Foreskin fibroblast (primary cell): ENCODE measurements at places on chromosomes 1 and 21.

DNA sequence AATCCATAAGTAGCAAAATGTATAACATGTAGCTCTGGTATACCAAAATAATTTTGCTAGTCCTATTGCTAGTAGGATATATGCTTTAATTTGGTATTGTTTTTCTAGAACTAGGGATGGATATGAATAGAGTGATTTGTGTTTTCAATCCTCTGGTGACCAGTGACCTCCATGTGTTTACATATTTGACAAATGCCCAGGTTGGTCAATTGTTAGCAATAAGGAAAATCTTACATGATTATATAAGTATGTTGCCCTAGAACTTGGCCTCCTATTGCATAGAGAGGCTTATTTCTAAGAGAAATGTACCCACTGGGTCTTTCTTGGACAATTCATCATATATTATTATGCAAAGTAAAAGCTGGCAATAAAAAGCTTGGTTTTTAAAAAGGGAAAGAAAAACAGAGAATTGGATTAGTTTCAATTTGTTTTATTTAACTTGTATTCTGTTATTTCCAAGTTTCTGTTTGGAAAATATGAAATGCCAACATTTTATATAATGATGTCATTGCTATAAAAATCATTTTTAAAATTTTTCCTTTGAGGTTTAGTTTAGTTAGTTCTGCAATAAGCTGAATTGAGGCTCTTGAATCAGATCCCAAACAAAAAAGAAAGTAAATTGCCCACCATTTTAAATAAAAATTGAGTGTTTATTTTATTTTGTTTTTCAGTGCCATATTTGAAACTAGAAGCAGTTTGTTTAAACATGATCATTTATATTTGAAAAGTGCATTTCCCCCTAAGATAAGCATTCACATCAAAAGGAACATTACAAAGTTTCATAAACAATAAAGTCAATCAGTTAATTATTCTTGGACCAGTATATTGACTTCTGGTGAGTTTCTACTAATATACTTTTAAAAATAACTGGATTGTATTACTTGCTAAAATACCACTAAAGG lies 210.9 kb downstream of the ZC3H11B start:
- no peak for DNase-seq

- no peak for DNase-seq
Measured at GRCh38 chr1:106515375-106515774, 541.1 kb upstream of the PRMT6 start.

DNA sequence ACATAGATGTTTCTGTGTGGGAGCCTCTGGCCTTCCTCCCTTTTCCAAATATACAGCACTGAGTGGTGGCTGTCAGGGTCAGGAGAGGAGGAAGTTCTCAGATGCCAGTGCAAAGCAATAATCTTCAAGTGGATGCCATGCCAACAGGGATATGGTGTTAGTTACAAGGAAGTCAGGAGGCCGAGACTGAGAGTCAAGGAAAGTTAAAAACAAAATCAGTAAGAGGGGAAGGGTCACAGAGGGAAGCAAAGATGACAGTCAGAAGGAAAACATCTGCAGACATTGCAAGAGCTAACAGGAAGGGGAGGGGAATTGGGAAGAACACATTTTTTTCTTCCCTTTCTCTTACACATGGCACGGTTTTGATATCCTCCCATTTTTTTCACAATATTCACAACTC lies 691.4 kb downstream of the ADGRL2 start:
- DNase-seq = no peak

GRCh38 chr21:33908760-33909159 lies 6.8 kb downstream of the ATP5PO start:
- DNase-seq = no peak

- peak; percentile 43 for DNase-seq
Measured at GRCh38 chr1:113917400-113918082, 11.6 kb upstream of the HIPK1 start.

GRCh38 chr21:32499249-32500055 lies 85.9 kb downstream of the TCP10L start:
- DNase-seq = peak; percentile 50

DNA sequence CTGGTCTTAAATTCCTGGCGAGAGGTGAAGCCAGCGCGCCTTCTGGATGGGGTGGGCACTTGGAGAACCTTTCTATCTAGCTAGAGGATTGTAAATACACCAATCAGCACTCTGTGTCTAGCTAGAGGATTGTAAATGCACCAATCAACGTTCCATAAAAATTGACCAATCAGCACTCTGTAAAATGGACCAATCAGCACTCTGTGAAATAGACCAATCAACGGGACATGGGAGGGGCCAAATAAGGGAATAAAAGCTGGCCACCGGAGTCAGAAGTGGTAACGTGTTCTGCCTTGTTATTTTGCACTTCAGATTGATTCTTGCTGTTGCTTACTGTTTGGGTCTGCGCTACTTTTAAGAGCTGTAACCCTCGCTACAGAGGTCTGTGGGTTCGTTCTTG lies 12.0 kb upstream of the LIN9 start:
- no peak for DNase-seq

DNA sequence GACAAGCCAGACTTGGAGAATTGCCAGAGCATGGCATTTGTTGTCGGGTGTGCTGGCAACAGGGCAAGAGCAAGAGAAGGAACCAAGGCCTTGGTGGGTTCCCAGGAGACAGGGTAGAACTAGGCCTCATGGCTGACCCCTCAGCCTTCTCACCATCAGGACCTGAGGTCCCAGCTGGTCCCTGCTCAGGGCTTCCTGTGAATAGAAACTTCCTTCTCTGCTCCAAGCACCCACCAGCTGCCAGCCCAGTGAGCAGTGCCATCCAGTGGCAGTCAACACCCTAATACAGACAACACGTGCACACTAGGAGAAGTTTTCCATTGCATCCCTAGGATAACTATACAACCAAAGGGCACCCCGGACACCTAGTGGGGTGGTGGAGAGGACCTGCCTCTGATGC lies 22.8 kb downstream of the S100A6 start:
- DNase-seq = no peak

DNA sequence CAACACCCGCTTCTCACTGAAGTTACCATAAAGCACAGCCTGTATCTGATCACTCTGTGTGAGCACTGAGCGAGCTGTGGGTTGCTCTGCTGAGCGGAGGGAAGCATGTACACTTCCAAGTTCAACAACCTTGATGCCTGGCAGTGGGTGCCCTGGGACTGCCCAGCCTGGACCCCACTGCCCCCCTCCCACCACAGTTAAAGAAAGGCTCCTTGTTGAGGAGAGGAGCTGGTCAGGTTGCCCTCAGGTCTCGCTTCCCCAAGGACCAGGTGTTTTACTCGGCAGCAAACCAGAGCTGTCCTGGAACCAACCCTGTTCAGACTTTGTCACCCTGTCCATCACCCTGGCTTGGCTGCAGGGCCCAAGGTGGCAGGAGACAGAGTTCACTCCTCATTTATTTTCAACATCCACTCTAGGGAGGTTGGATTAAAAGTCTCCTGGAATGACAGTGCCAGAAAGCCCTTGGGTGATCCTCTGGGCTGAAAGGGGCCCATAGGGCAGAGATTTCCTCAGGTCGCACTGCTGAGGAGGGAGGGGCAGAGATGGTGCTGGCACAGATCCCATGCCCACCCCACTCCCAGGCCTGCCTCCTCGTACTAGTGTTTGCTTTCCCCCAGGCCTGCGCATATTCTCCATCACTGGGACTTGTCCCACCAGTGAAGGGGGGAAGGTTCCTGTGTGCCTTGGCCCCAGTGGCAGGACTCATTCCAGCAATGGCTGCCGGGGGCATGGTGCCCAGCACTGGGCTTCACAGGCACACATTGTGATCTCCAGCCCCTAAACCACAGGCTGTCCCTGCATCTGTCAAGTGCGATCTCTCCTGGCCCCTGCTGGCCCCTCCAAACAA lies 101.7 kb downstream of the TRABD2B start:
- DNase-seq = no peak

DNA sequence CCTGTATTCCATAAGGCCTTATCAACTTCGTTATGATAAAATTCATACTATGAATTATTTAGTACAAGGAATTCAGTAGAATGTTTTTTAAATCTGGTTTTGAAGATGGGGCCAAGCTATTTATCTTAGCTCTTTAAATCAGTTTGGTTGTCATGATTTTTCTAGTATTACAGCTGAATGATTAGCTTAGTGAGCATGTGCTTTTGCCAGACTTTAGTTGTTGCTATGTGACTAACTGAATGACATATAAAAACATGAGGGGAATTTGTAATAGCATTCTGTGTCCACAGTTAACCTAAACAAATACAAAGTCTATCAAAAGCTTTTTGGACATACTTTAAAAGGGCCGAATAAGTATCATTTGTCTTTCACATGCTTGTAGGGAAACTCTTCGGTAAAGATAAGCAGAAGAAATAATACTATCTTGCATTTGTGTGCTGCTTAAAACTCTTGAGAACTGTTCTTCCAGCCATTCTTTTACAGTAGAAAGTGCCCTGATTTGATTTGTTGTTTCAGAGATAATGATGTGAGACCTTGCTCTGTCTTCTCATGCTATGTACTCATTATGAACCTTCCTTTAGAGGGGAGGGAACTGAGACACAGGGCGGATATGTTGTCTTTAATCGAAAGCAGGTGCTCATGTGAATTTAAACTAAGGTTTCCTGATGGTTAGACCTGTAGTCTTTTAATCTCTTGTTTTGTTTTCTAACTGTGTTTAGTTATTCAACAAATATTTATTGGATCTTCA lies 18.8 kb downstream of the NEK7 start:
- peak; percentile 55 for DNase-seq

DNA sequence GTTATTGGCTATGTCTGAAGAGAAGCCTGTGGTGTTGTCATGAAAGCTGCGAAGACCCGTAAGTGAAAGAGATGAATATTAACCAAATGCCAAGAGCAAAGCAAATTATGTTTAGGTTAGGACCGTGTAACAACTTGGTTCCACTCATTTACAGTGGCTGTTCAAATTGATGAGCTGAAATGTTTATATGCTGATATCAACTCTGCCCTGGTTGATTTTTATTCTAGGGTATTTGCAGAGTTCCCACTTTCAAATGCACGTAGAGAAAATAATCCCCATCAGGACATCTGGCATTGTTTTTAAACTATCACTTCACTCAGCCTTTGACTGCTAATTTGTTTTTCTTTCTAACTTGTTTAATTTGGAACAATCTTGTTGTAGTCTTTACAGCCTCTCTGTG lies 581.6 kb upstream of the ADAMTS5 start:
- no peak for DNase-seq

- peak; percentile 81 for DNase-seq
Measured at GRCh38 chr1:61056573-61057439, 25.6 kb upstream of the NFIA start.

GRCh38 chr21:33230545-33231324 lies 997 bp downstream of the IFNAR2 start:
- peak; percentile 48 for DNase-seq

DNA sequence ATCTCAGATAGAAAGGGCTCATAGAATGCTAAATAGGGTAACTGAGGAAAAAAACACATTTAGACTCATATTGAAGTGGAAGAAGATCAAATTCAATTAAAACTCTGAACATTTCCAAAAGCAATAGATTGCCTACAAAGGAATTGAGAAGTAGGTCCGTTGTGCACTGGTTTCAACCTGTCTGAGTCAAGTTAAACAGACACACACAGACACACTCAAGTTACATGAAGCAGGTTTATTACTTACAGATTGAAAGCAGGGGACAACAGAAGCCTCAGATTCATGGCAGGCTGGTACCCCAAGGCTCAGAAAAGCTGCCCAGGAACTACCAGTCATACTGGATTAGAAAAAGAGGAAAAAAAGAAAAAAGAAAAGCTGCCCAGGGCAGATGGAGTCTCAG lies 20.7 kb upstream of the S100A2 start:
- no peak for DNase-seq

DNA sequence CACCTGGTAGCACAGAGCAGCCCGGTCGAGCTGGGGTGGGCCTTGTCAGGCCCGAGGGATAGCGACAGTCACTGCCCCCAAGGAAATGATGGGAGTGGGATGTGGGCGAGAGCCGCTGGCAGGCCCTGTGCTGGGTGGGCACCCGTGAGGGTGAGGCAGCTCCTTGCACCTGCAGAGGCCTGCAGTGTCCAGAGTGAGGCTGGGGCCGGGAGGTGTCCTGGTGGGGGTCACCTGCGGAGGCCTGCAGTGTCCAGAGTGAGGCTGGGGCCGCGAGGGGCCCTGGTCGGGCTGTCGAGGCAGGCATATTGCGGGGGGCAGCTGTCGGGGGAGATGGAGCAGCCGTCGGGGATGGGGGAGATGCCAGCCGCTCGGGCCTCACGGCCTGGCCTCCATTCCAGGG lies 49.5 kb downstream of the SLC19A1 start:
- DNase-seq = no peak

DNA sequence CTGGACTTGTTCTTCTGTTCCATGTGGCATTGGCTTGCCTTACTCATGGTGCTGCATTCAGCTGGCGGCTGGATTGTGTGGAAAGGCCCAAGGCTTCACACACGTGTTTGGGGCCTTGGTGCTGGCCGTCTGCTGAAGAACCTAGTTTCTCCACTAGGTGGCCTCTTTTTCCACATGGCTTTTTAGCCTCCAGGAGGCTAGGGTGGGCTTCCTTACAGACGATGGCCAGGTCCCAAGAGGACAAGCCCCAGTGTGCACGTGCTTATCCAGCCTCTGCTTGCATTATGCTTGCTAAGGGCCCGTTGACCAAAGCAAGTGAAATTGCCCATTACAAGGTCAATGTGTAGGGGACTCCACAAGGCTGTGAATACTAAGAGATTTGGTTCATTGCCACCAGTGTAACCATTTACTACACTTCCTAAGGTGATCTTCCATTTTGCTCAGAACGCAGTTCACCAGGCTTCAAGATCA lies 47.5 kb upstream of the FOXO6 start:
- DNase-seq = no peak

- peak; percentile 81 for DNase-seq
Measured at GRCh38 chr1:19758227-19758830, 41.4 kb downstream of the TMCO4 start.

- DNase-seq = no peak
Measured at GRCh38 chr1:230067419-230067870, 407 bp downstream of the GALNT2 start.

DNA sequence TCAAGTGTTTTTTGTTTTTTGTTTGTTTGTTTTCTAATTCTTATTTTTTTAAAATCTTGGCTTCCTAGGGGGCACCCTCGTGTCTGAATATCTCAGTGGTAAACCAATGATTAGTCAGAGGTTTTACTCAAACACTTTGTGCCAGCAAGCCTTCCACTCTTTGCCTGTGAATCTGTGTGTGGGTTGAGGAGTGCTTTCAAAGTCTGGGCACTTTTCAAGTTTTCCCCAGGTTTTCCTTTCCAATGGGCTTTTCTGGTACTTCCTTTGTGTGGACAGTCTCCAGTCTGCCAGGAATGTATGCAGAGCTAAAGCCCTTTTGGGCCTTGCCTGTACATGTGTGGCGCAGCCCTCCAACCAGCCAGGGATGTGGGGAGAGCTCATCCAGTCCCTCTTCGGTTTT lies 9.7 kb upstream of the PPIE start:
- peak; percentile 6 for DNase-seq

DNA sequence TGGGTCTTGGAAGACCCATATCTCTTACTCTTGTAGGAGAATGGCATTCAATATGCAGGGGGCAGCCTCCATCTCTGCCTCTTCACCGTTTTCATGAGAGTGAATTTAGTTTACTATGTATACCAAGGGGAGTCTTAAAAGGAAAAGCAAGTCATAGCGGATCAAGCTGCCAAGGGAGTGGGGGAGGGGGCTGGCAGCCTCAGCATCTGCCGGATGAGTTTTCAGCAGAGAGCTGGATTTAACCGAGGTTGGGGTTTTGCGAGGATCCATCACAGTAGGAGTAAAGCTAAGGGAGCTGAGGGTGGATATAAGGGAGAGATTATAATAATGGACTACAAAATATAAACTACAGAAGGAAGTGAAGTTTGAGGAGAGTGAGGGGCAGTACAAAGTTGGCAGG lies 9.9 kb downstream of the CD160 start:
- DNase-seq = peak; percentile 56
